Activated B cell treated with CpG ODN at 0.5 μM for 24 hours (primary cell): ENCODE measurements at places on chromosomes 7 and 10.

GRCh38 chr7:877312-878232, 1.2 kb downstream of the GET4 start:
- H3K4me3 ChIP-seq = peak overlapping the region; percentile 91
- H3K27ac ChIP-seq = peak overlapping the region; percentile 87
- H3K4me1 ChIP-seq = peaks cover 35% of the 10 kb centered on the region
- peaks cover 25% of the 10 kb centered on the region for H3K36me3 ChIP-seq

GRCh38 chr7:157427811-157428553, 91.2 kb downstream of the DNAJB6 start:
- no peak for DNase-seq
- no peak overlapping the region for H3K27ac ChIP-seq
- peaks cover 9% of the 10 kb centered on the region for H3K4me1 ChIP-seq
- H3K27me3 ChIP-seq = no peaks in the 10 kb centered on the region

GRCh38 chr7:40611095-40611871, 476.5 kb downstream of the SUGCT start:
- no peaks in the 10 kb centered on the region for H3K4me1 ChIP-seq
- no peak for DNase-seq
- no peak overlapping the region for H3K4me3 ChIP-seq
- H3K36me3 ChIP-seq = no peaks in the 10 kb centered on the region

- DNase-seq = no peak
- H3K36me3 ChIP-seq = no peaks in the 10 kb centered on the region
- H3K27me3 ChIP-seq = no peaks in the 10 kb centered on the region
- H3K27ac ChIP-seq = no peak overlapping the region
- no peak overlapping the region for H3K4me3 ChIP-seq
These were observed 437.7 kb downstream of the RPS24 start for GRCh38 chr10:78471326-78471722.

DNA sequence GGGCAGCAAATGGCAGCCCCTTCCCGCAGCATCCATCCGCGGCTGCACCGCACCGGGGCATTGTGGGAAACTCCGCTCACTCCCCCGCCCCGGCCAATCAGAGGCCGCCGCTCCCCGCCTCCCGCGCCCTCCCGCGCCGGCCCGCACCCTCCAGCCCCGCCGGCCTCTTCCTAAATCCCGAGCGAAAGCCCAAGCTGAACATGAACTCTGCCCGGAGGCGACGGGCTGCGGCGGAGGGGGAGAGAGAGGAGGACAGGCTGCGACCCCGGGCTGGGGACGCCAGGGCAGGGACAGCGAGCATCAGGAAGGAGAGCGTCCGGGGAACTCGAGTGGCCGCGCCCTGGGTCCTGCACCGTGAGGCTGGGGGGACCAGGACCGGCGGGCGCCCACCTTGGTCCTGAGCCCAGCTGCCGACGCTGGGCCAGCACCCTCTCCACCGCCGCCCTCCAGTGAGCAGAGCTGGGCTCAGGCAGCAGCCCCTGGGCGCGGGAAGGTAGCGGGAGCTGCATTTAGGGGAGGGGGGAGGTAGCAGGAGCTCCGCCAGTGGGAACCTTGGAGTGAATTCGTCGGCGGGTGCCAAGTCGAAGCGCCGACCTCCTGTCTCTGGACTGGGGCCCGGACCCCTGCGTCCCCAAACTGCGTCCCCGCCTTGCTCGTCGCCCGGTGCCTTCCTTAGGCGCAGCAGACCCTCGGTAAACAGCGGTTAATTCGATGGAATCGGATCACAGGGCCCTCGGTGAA, at the start of gene DGKI:
Gene DGKI, minus strand, starts transcription at position 148 of the 741 bp plus-strand sequence.
- H3K4me3 ChIP-seq = peak within 1 kb of the TSS; percentile 40
- H3K27me3 ChIP-seq = peaks cover 53% of the 10 kb centered on the region
- peaks cover 3% of the 10 kb centered on the region for H3K4me1 ChIP-seq
- no peak for DNase-seq
- H3K36me3 ChIP-seq = no peaks in the 10 kb centered on the region

GRCh38 chr10:11396311-11396955, 215.0 kb downstream of the USP6NL start:
- H3K4me1 ChIP-seq = peaks cover 6% of the 10 kb centered on the region
- H3K27me3 ChIP-seq = no peaks in the 10 kb centered on the region

GRCh38 chr7:39153647-39154046, 175.9 kb downstream of the POU6F2 start:
- no peak overlapping the region for H3K27ac ChIP-seq
- DNase-seq = no peak

DNA sequence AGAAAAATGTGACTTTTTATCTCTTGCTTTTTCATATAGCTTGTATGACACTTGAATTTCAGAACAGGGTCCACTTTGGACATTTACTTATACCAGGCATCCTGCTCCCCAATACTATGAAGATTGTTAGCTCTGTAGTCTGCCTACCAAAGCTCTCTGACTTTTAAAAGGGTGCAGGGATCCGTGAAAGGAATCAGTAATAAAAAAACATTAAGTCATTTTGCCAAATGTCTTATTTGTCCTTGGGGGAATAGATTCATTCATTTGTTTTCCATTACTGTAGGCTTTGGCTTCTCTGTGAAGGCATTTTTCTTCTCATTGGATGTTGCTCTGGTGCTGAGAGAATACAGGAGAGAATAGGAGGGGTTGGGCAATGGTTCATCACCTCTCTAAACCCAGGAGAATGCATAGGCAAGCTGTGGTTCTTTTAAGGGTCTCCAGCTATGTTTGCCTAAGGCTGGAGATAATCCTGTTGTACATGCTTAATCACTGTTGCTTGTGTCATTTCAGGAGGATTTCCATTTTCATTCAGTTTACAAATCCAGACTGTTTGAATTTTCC, 103.5 kb downstream of the SRI start:
- H3K36me3 ChIP-seq = no peaks in the 10 kb centered on the region
- H3K4me3 ChIP-seq = no peak overlapping the region
- H3K27ac ChIP-seq = no peak overlapping the region
